Pancreas (tissue), 10 donors: ENCODE measurements at places on chromosomes 11 and 22. TPM values are rescaled to one million over a fixed set of nuclear protein-coding genes. Genes with fewer than 3 reads are reported as not detected.

DNA sequence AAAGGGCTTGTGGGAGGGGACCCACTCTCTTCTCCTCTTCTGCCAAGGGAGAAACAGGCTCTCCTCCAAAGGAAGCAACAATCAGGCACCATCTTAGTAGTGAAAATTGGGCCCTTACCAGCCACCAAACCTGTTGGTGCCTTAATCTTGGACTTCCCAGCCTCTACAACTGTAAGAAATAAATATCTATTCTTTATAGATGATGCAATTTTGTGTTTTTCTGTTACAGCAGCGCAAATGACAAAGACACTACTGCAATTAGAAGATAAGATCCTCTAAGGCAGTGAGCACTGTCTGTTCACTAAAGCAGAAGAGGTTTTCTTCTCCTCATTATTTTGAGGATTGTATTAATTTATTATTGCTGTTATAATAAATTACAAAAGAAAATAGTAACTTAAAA, 691.4 kb upstream of the CCDC179 start:
- DNase-seq, result no peak

GRCh38 chr11:13054278-13054677, 45.2 kb downstream of the RASSF10 start:
- DNase-seq, result no peak

GRCh38 chr22:25898707-25899365, 156.8 kb downstream of the MYO18B start:
- DNase-seq, result no peak

- DNase-seq, result no peak
Measured at GRCh38 chr11:103851166-103851651, 185.2 kb upstream of the DDI1 start.

DNA sequence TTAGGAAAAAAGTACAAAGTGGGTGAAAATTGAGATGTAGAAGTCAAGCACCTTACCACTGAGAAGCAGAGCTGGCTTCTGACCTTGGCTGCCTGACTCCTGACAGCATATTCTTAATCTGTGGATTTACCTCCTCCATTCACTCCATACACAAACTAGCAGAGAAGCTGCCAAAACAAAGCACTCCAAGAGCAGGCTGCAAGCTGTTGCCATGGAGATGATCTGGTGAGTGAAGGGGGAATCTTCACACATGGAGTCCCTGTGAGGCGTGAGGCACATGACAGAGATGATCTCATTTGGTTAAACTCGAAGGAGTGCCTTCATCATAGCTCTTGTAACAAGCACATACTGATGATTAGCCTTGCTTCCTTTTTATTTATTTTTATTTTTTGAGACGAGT, 16.1 kb downstream of the COMMD9 start:
- no peak for DNase-seq

DNA sequence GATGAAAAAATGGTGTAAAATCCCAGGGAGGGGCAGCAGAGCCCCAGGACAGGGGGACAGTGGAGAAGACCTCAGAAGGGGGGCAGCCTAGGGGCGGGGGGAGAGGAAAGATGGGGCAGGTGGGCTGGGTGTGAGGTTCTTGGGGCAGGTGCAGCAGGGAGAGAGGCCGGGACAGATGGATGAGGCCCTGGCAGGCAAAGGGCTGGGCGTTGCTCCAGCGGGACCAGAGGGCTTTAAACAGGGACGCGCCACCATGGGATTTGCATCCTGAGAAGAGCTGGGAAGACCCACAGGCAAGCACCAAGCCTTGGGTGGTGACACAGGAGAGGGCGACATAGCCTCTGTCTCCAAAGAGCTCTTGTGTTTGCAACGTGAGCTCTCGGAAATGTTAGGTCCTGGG, 1342.8 kb downstream of the TBC1D22A start:
- DNase-seq, result no peak

GLB1L3 gene
- not detected for total RNA-seq

DAGLA gene
- total RNA-seq, result 4.5 TPM
